ENCODE measurements at places on chromosomes 1 and 21.

DNA sequence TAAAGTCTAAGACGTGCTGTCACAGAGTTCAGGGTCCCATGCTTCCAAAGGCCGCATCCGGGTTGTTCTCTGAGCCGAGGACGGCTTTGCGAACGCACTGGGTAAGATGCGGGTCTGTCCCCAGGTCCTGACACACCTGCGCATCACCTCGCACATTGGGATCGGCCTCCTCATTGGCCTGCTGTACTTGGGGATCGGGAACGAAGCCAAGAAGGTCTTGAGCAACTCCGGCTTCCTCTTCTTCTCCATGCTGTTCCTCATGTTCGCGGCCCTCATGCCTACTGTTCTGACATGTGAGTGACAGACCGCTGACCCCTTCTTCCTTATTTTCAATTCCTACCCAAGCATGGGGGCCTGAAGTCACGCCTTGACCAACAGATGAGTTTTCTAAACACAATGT, 25.3 kb downstream of the TFF3 start:
- peak; percentile 73 for DNase-seq

DNA sequence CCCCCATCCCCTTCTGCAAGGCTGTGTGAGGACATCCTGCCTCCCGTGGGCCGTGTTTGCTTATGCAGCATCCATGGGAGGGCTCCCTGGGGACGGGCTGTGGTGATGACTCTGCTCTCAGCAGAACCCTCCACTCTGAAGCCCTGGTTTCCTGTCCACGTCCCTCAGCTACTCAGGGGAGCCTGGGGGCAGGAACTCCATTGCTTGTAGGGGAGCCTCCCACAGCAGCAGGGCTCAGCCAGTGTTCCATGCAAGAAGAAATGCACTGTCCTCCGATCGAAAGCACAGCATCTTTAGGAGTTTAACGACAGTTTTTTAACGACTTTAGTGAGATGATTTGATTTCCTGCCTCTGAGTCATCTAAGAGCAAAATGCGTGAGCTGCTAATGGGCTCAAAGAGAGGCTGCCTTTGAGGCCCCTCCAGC, 8.3 kb upstream of the KCNAB2 start:
- DNase-seq = no peak

GRCh38 chr1:161390559-161390858, 22.8 kb upstream of the CFAP126 start:
- DNase-seq = no peak

- no peak for DNase-seq
Measured at GRCh38 chr1:41382480-41383090, 21.4 kb downstream of the FOXO6 start.

DNA sequence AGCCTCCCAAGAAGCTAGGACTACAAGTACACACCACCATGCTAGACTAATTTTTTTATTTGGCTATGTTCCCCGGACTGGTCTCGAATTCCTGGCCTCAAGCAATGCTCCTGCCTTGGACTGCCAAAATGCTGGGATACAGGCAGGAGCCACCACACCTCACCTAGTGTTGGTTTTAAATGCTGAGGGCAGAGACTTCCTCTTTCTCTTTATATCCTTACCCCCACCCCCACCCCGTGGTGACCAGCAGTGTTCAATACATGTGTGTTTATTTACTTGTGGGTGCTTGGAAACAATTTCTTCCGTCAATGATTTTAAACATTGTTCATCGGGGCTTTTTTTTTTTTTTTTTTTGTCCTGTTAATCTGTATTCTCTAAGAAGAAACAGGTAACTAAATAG, 158.9 kb downstream of the ZBTB18 start:
- no peak for DNase-seq

- no peak for DNase-seq
Measured at GRCh38 chr1:204225841-204226735, 12.3 kb upstream of the GOLT1A start.

DNA sequence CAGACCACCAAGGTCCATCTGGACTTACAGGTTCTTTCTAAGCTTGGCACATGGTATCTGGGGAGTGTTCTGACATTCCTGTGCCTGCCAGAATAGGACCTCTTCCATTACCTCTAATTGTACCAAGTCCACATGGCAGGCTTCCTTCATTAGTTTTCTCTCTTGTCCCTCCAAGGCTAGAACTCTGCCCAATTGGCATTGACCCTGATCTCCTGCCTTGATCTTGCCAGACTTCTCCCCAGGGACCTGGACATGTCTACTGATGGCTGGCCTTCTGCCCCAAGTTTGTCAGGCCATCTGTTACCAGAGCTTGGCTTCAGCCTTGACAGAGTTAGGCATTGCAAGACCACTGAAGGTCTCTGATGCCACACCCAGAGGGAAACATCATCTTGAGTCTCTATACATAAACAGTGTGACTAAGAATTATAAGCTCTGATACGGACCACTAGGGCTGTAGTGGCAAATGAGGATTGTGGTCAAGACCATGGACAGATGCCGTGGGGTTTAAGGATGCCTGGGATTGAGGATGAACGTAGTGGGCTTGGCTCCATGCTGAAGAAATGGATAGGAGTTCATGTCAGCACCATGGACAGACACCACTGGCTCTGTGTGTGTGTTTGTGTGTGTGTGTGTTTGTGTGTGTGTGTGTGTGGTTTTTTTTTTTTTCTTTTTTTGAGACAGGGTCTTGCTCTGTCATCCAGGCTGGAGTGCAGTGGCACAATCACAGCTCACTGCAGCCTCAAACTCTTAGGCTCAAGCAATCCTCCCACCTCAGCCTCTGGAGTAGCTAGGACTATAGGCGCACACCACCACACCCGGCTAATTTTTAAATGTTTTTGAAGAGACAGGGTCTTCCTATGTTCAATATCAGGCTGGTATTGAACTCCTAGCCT, 19.5 kb upstream of the PSMB2 start:
- peak; percentile 52 for DNase-seq

- DNase-seq = peak; percentile 52
Measured at GRCh38 chr1:15008783-15009729, 144.5 kb upstream of the TMEM51 start.

GRCh38 chr1:208885060-208885459, 640.9 kb upstream of the PLXNA2 start:
- DNase-seq = no peak

DNA sequence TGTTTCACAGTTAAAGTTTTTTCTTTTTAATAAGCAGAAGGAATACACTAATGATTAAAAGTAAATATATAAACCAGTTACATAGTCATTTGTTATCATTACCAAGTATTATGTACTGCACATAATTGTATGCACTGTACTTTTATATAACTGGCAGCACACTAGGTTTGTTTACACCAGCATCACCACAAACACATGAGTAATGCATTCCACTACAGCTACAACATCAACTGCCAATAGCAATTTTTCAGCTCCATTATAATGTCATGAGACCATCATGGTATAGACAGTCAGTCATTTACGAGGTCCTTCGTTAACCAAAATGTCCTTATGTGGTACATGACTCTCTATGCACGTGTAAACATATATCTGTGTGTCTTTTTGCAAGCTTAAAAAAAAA, 35.2 kb downstream of the SCYL3 start:
- no peak for DNase-seq

- no peak for DNase-seq
Measured at GRCh38 chr1:29960156-29960755, 723.9 kb downstream of the PTPRU start.

DNA sequence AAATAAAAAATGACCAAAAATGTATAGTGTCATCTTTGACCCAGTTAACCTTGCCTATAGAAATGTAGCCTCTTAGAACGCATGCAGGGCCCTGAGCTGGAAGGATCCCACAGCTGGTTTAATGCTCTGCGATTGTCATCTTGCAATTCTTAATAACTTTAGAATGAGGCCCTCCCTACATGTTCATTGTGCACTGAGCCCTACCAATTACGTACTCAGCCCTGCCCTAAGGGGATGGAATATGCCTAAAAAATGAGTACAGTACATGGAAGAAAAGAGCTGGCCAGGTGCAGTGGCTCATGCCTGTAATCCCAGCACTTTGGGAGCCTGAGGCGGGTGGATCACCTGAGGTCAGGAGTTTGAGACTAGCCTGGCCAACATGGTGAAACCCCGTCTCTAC, 57.8 kb upstream of the BCAR3 start:
- DNase-seq = no peak

GRCh38 chr1:9164532-9164900, 35.6 kb upstream of the GPR157 start:
- DNase-seq = no peak

GRCh38 chr1:171738911-171739310, 3.0 kb downstream of the VAMP4 start:
- no peak for DNase-seq

DNA sequence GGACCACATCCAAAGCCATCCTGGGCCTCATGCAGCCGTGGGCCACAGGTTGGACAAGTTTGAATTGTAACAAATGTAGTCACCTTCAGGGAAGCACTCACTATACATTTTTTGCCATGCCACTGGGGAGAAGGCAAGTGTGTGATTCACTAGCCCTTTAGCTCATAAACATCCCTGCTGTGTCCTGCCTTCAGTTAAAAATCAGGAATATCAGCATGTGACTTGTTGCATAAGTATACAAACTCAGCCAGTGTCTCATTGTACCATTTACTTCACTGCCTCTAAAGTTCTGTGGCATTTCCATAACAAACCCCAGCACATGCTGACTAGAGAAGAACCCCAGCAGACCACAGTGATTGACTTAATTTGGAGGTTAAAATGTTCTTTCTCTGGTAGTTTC, 142.0 kb upstream of the C1orf105 start:
- DNase-seq = no peak

DNA sequence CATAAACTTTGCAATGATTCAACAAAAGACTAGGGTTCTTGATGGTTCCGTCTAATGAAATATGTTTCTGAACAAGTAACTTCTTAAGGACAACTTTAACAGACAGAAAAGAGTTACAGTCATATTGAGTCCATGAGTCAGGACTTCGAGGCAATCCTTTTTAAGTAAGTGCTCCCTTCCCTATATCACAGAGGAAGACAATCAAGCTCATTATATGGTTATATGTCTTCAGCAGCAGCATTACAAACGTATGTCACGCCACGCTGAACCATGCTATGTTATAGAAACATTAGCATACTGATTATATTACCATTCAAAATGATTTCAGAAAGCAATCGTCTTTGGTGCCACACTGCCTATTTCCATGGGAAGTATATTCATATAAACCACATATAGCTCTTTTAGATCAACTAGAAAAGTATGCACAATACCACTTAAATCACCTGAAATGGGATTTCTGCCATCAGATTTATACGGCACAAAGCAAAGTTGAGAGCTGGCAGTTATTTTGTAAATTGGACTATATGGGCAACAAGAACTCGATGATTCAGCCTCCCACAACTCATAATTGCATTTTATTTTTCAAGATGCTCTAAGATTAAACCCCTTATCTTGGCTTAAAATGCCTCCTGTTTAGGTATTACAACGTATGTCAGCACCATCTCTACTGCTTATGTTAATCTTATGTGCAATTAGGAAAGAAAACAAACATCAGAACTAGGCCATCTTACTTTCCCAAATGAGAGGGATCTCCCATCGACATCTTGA, 111.3 kb upstream of the SAMSN1 start:
- no peak for DNase-seq

GRCh38 chr1:93619507-93620171, 62.0 kb downstream of the BCAR3 start:
- DNase-seq = no peak

- peak; percentile 34 for DNase-seq
Measured at GRCh38 chr21:46142582-46143473, 12.6 kb downstream of the FTCD start.

GRCh38 chr1:95723346-95723745, 489.3 kb downstream of the RWDD3 start:
- DNase-seq = no peak

DNA sequence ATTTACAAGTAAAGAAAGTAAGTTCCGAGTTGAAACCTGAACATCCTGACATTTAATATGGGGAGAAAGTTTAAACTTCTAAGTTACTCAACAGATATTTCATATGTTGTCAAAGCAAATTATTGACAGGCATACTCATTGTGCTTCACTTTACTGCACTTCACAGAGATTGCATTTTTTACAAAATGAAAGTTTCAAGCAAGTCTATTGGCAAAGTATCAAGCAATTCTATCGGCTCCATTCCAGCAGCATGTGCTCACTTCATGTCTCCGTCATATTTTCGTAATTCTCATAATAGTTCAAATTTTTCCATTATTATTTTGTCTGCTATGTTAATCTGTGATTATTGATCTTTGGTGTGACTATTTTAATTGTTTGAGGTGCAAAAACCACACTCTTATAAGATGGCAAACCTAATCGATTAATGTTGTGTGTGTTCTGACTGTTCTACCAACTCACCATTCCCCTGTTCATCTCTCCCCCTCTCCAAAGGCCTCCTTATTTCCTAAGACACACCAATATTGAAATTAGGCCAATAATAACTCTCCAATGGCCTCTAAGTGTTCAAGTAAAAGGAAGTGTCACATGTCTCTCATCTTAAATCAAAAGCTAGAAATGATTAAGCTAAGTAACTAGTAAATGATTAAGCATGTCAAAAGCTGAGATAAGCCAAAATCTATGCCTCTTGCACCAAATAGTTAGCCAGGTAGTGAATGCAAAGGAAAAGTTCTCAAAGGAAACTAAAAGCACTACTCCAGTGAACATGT, 68.2 kb upstream of the BCL9 start:
- DNase-seq = peak; percentile 28

- peak; percentile 86 for DNase-seq
Measured at GRCh38 chr1:230186003-230186863, 119.2 kb downstream of the GALNT2 start.

DNA sequence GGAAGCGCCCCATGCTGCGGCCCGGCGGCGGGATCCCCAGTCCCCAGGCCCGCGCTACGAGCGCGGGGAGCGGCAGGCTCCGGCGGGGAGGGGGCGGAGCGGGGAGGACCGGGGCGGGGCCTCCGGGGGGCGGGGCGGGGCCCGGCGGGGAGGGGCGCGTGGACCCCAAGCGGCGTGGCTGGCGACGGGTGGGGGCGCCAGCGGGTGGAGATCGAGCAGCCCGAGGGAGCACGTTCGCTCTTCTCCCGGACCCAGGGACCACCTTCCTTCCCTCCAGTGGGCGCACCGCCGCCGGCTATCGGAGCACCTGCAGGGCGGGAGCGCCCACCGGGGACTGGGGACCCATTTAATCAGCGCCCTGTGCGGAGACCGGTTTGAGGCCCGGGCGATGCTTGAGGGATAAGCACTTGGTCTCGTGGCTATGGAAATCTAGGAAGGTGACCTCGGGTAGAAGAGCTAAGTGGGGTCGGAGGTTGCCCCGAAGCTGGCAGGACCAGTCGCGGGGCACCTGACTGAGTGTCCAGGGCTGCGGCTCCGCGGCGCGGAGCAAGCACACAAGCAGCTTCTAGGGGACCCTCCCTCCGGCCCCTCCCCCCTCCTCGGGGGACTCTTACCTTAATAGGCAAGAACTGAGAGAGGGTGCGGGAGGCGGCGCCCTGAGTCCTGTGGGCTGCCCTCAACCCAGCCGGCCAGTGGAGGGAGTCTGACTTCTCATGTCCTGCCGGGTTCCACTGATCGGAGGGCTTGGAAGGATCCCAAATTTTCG, at the start of gene TSPAN2:
Gene TSPAN2, minus strand, starts transcription at position 84 of the 766 bp plus-strand sequence. Its CDS starts 71 bp downstream, at position 13.
- DNase-seq = peak; percentile 83

GRCh38 chr1:23396380-23396779, 26.7 kb upstream of the ZNF436 start:
- no peak for DNase-seq

Data from left lung (tissue), 14 donors.